ENCODE measurements at places on chromosomes 4 and X.

DNA sequence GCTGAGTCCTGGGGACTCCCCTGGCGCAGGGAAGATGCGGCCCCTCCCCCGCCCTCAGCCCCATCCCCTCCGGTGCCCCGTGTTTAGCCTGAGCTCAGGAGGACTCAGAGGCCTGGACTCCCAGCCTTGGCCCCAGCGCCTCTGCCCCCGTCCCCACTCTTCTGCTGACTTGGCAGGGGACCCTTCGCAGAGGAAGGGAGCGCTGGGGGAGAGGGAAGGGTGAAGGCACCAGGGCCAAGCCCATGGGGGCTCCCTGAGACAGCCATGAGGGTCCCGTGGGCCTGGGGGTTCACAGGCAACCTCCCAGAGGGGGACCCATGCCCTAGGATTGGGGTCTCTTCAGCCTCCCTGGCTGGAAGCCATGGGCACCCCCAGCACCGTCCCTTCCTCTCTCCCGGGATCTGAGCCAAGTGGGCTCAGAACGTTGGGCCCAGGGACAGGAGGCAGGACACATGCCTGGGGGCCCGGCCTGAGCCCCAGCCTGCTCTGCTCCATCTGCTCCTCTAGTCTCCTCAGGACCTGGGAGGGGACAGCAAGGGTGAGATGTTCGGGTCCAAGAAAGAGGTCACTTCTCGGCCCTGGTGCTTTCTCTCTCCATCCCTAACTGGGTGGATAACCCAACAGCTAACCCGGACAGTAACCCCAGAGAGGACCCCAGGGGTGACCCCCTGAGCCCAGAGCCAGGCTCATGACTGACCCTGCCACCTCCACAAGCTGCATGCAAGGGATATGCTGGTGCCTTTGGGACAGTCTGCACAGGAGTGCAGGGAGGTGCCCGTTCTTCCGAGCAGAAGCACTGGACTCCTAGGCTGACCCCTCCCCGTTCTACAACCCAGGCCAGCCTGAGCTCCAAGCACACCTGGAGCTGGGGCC is 1.5 kb upstream of the CPLX1 start:
- no peak for DNase-seq

DNA sequence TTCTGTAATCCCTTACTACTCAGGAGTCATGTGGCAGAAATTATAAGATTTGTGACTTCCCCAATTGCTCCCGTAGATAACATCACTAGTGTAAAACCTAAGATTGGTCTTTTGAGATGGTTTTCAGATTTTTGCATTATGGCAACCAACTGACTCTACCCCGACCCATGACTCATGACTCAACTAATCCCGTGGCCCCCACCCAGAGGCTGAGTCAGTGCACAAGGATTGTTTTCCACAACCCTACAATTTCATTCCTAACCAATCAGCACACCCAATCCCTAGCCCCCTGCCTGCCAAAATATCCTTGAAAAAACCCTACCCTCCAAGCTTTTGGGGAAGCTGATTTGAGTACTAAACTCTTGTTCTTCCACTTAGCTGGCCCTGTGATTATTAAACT is 109.4 kb upstream of the FAM9C start:
- no peak for DNase-seq

DNA sequence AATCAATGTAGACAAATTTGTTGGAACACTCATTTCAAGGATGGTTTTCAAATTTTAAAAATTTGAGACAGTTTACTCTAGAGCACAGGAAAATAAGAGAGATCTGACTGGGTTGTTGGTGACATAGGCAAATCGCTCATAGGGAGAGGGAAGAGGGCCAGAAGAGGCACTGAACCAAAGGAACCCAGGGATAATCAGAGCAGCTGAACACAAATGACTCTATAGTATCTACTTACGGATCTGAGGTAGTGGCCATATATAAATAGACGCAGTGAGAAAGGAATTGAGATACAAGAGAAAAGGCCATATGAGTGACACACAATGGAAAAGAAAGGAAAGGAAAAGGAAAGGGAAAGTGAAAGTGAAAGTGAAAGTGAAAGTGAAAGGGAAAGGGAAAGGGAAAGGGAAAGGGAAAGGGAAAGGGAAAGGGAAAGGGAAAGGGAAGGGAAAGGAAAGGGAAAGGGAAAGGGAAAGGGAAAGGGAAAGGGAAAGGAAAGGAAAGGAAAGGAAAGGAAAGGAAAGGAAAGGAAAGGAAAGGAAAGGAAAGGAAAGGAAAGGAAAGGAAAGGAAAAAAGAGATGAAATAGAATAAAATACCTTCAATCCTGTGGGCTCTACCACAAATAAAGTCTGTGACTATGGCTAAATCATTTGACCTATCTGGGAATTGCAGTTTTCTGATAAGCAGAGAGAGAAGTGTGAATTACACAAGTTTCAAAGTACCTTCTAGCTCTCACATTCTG is 759.2 kb downstream of the DMD start:
- no peak for DNase-seq

DNA sequence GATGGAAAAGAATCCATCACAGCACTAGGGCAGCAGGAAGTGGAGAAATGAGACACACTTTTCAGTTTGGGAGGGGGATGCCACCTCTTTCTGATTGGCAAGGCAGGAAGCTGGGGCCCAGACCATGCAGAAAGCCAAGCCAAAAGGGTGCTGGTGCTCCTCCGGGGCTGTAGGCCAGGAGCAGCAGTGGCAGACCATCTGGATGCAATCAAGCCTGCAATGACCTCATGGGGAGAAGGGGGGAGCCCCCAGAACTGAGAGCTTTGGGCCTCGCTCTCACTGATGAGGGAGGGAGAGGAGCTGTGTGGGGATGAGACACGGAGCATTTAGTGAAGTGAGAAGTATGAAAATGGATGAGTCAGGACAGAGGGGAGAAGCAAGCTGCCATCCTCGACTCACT is 141.3 kb upstream of the NALF2 start:
- DNase-seq, result no peak

- no peak for DNase-seq
These were observed 14.9 kb downstream of the TAF7L start for GRCh38 chrX:101276238-101276637.

GRCh38 chr4:108345862-108346817 is 177.4 kb upstream of the LEF1 start:
- DNase-seq, result no peak

GRCh38 chr4:8410641-8411271 is 29.8 kb downstream of the ACOX3 start:
- DNase-seq, result no peak

All from CD4-positive, alpha-beta T cell treated with Interleukin-17A for 1 hour (primary cell).